Neural crest cell (in vitro differentiated cells): ENCODE measurements at places on chromosomes 6 and 20. TPM values are rescaled to one million over a fixed set of nuclear protein-coding genes. Genes with fewer than 3 reads are reported as not detected.

BNIP5 gene
- total RNA-seq = not detected in 2 replicates

ASIP gene
- not detected in 2 replicates for total RNA-seq

DNA sequence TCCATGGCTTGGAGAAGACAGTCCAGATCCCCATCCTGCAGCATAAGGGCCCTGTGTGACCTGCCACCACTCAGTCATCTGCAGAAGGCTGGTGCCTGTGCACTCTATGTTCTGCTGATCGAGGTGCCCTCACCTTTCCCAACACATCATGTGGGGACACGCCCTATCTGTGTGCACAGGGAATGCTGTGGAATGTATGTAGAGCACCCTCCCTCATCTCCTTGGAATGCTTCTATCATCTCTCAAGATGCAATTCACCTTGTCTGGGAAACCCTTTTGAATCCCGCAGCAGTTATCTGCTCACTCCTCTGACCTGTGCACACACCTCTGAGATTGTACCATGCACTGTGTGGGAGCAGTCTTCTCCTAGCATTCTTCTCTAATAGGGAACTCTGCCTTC, 207.2 kb upstream of the SSTR4 start:
- DNase-seq = no peak

DNA sequence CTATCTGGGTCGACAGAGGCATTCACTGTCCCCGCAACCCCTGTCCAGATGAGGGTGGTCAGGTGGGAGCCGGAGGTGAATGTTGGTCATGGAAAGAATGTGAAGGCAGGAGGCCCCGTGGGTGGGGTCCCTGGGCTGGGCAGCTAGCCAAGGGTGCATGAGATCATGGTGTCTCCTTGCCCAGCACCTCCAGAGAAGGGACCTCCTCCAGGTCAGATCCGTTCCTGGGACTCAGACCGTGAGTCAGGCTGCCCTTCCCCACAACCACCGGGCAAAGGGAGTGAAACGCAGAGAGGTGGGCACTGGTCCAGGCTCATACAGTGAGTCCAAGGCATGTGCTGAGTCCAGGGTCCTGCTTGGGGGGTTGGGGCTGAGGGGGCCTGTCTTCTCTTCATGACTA, 3.5 kb downstream of the FOXS1 start:
- DNase-seq = no peak

GRCh38 chr6:32198345-32198696, 5.9 kb upstream of the GPSM3 start:
- no peak for DNase-seq

- DNase-seq = no peak
Observed at GRCh38 chr20:5973172-5973571, 22.7 kb downstream of the MCM8 start.

DNA sequence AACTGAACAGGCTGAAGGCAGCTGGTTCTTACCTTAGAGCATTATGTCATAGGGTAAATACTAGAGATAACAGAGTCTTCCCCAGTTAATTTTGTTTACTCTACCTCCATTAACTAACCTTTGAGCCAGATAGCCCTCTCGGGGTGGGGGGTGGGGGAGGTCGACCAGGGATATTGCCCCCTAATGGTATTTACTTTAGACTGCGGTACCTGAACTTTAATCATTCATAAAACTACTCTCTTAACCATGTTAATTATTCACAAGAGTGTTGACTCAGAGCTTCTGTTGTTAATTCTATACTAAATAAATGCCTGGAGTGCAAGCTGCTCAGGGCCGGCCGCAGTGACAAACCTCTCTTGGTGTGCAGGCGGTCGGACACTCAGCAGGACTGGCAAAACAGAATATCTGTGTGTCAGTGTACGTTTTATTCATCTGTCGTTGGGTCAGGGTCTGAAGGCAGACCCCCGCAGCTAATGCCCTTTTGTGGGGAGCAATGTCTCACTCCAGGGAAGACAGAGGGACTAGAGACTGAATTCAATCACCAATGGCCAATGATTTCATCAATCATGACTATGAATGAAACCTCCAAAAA, 152.4 kb upstream of the COL21A1 start:
- DNase-seq = no peak

DNA sequence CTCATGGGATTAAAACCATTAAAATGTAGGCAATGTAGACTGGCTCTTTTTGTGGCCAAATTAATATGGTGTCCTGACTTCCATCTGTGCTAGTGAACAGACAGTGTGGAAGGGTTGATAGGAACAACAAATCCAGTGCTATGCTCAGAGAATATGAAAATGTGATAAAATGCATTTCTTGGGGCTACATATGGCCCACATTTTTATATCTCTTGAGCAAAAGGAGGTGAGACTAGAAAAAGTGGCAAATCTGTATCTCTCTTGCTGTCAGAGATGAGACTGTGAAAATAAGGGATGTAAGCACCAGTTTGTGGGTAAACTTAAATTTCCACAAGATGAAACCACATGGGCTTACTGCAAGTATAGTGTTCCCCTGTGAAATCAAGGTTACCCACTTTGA, 162.1 kb downstream of the PHF3 start:
- DNase-seq = no peak

ZC3H12D gene
- total RNA-seq = 0.14 and 0.16 TPM in 2 replicates

DNA sequence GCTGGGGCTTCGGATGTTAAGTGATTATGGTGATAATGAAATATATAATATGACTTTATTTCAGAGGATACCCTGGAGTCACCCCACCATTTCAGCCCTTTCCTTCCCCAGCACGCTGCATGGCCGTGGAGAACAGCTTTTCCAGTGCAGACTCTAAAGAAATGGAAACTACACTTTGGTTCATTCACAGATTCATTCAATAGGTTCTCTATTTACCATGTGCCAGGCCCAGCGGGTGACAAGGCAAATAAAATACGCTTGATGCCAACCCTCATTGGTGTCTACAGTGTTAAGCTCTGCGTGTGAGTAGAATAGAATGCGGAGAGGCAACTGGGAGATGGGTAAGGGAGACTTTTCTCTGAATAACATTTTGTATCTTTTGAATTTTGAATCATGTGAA, 89.7 kb downstream of the TCP11 start:
- DNase-seq = no peak

- no peak for DNase-seq
Observed at GRCh38 chr20:59966428-59966827, 8.2 kb downstream of the CDH26 start.

GRCh38 chr6:136784910-136785746, 7.1 kb downstream of the MAP3K5 start:
- no peak for DNase-seq

SMLR1 gene
- not detected in 2 replicates for total RNA-seq

DNA sequence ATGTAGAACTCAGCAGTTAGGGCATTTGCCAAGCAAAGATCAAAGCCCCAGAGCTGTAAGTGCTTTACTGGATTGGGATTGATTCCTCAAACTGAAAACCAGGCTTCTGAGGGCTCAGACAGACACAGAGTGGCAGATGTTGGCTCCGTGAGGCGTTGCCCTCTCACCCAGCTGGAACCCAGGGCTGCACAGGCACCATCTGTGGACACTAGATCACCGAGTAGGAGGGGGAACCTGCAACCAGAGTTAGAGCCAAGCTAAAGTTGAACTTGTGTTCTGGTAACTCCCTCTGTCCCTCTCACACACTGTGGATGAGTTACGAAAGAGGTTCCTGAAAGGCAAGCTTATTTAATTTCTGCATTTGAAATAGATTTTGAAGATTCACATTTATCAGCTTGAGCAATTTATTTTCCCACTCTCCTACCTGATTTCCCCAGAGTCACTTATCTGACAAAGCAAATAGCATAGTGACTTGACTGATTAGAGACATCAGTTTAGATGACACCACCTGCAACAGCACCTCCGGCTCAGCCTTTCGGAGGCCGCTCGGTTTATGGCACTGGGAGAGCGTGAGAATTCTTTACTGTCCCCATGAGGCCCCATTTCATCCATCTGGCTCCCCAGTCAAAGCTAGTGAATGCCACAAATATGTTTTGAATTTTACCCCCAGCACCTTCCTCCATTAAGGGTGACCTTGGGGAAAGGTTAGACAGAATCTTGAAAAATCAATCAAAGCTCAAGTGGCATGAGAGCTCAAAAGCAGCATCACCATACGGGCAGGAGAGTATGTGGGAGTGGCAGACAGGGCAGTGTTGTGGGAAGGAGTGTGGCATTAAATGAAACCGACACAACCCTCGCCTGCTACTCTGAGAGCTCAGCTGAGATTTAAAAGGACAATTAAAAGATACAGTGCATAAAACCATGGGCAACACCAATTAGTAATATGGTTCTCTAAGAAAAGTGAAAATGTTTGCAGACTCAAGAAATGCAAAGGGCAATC, 48.5 kb downstream of the RPF2 start:
- no peak for DNase-seq

RIPOR2 gene
- 2.9 and 3.5 TPM in 2 replicates for total RNA-seq

MAPK14 gene
- total RNA-seq = 31.6 and 34.0 TPM in 2 replicates

DNA sequence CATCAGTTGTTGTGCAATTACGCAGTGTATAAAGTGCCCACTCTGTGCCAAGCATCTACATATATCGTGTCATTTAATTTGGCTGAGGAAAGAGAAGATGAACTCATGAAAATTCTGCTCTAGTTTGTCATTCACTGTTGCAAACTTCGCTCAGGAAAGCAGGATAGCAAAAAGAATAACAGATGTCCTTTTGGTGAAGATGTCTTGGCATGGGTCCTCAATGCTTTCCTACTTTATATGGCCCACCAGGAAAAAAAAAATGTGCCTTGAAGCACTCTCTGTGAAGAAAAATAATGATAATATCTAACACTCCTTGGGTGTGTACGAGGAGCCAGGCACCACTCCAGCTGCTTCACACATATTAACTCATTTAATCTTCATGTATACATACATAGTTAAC, 5.6 kb upstream of the PHACTR1 start:
- no peak for DNase-seq

DNA sequence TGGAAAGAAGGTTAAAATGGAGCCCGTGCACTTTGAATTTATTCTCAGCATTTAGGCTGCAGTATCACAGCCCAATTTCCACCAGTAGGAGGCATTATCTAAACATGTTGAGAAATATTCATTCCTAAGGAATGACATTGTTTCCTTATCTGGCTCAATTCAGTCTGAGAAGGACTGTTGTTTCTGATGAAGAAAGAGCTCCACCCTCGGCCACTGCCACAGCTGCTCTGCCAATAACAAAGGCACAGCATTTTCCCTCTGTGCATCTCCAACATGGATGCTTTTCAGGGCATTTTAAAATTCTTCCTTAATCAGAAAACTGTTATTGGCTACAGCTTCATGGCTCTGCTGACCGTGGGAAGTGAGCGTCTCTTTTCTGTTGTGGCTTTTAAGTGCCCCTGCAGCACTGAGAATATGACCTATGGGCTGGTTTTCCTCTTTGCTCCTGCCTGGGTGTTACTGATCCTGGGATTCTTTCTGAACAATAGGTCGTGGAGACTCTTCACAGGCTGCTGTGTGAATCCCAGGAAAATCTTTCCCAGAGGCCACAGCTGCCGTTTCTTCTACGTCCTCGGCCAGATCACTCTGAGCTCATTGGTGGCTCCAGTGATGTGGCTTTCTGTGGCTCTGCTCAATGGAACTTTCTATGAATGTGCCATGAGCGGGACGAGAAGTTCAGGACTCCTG, at the start of gene CALHM5:
Gene CALHM5, plus strand, starts transcription at position 216 of the 687 bp plus-strand sequence. Its CDS starts 58 bp downstream, at position 274.
- DNase-seq = no peak

- DNase-seq = no peak
Observed at GRCh38 chr6:120405947-120406346, 928.3 kb downstream of the TBC1D32 start.

- no peak for DNase-seq
Observed at GRCh38 chr20:50552979-50553378, 42.8 kb downstream of the PTPN1 start.

CST4 gene
- total RNA-seq = not detected in 2 replicates

POU5F1 gene
- total RNA-seq = not detected in 2 replicates

ALDH8A1 gene
- 0.58 and 1.2 TPM in 2 replicates for total RNA-seq

DNA sequence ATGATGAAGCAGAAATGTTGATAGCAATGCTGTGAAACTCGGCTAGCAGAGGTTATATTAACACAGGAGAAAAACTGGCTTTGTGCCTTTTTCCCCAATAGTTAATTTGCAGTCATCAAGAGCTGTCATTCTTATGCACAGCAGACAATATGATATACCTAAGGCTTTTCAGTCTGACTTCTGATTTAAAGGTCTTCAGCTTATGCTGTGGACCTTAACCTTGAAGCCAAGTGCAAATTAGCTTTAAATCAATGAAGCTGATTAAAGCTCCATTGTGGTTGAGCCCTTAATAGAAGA, 171.6 kb upstream of the ID4 start:
- DNase-seq = no peak

DNA sequence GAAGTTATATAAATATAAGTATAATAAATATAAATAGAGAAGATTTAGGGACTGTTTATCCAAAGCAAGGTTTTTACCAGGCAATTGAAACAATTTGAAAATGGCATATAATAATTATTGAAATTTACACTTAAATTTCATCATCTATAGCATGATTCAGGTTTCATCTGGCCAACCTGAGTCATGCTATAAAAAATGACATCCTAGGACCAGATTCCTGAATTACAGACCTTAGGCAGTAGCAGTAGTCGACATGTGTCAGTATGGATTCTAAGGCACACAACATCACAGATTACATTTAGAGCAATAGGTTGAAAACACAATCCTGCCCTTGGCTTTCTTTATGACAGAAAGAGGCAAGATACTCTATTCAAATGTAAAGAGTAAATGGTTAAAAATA, 592.3 kb downstream of the PHF3 start:
- DNase-seq = no peak
